HT1080 (cell line): ENCODE measurements at places on chromosomes 12 and 14. TPM values are rescaled to one million over a fixed set of nuclear protein-coding genes. Genes with fewer than 3 reads are reported as not detected.

The TTC6 gene
- total RNA-seq, result not detected in 2 replicates

DNA sequence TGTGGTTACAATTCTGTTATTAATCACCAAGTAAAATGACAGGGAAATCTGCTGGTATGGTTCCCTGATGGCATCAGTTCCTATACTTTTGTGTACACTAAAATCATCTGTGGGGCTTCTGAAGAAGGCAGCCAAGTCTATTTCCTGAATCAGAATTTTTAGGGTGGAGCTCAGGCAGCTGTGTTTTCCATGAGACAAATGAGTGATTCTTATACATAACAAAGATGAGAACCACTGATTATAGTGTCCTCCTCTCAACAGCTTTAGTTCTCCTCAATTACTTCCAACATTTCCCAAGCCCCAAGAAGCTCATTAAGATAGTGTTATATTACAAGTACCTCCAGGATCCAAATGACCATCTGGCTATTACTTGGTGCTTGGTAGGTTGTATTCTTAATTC, 64.5 kb upstream of the USP44 start:
- DNase-seq, result no peak

- DNase-seq, result no peak
These were observed 90.2 kb upstream of the FERMT2 start for GRCh38 chr14:53041067-53041466.

- no peak for DNase-seq
These were observed 14.4 kb upstream of the SDR39U1 start for GRCh38 chr14:24456980-24457379.

DNA sequence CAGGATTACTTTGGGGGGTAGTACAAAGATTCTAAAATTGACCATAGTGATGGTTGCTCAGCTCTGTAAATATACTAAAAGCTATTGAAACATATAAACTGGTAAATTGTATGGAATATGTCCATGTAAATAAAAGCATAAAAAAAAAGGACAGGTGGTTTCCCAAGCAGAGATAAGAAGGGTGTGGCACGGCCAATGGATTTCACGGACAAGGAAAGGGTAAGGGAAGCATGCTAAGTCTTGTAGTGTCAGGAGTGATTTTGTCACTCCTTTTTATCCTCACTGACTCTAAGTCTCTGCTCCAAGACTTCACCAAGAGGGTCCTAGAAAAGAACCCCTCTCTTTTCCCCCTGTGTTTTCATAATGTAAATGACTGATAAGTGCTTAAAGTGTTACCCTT, 229.2 kb downstream of the SPTSSA start:
- DNase-seq, result no peak

The TAS2R46 gene
- not detected in 2 replicates for total RNA-seq

The A2ML1 gene
- total RNA-seq, result 0.02 TPM in 1 of 2 replicates, not detected in the other

- DNase-seq, result no peak
These were observed 186.4 kb upstream of the PRKD1 start for GRCh38 chr14:30114051-30114450.

DNA sequence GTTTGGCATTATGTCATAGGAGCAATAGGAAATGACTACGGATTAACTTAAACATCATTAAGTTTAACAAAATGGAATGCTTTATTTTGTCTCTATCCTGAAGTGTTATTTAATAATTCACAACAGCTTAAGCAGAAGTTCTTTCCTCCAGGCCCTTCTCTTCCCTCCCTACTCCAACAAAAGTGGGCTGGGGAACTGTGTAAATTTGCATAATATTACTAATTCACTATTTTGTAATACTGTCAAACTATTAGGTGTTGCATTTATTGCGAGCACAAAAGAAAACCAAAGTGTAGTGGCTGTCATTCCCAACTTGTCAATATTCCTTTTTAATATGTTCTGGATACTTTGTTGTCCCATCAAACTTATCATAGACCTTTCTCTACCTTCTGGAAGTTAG, 69.8 kb downstream of the ATG14 start:
- no peak for DNase-seq

- DNase-seq, result no peak
These were observed 48.4 kb downstream of the BICD1 start for GRCh38 chr12:32155041-32155440.

The SLC7A7 gene
- 1.1 and 2.0 TPM in 2 replicates for total RNA-seq

GRCh38 chr12:84842406-84843013, 70.1 kb downstream of the SLC6A15 start:
- DNase-seq, result peak; percentile 27

- DNase-seq, result no peak
These were observed 26.9 kb downstream of the PRKD1 start for GRCh38 chr14:29900609-29901350.

DNA sequence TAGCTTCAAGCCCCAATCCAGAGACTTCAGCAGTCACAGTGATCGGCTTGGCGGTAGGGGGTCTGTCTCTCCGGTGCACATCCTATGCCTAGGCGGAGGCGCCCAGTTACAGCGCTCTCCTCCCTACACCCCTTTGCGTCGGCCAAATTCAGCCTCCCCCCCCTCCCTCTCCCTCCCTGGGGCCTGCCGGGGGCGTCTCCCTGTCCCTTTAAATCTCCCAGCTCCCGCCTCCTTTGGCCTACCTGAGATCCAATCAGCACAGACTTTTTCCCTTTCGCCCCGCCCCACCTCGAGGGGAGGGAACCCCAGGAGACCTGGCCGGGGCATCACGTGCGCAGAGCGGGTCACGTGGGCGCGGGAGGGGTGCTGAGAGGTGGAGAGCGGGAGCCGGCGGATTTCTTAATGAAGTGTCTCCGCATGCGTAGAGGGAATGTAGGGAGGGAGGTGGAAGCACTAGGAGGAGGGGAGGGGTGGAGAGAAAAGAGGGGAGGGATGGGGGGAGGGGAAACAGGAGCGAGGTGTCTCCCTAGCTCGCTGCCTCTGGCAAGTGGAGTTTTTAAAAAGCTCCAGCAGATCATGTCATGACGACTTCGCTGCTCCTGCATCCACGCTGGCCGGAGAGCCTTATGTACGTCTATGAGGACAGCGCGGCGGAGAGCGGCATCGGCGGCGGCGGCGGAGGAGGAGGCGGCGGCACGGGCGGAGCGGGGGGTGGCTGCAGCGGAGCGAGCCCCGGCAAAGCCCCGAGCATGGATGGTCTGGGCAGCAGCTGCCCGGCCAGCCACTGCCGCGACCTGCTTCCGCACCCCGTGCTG, at the start of gene HOXC13:
HOXC13 (plus strand) TSS at position 506 of the 815 bp plus-strand sequence; CDS start at position 582, 76 bp downstream.
- peak; percentile 99 for DNase-seq

DNA sequence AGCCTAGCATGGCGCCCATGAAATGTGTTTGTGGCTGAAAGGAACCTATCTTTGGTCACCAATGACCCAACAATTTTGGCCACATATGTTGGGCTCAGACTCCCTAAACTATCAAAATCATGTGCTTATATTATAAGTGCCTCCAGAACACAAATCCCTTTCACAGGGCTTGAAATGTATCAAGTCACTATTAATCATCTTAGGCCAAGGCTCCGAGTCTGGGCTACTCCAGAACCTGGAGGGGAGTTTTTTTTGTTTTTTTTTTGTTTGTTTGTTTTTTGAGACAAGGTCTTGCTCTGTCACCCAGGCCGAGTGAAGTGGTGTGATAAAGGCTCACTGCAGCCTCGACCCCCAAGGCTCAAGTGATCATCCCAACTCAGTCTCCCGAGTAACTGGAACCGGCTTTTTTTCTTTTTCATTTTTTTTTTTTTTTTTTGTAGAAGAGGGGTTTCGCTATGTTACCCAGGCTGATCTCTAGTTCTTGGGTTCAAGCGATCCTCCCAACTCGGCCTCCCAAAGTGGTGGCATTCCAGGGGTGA, 989 bp upstream of the DRAM1 start:
- peak; percentile 17 for DNase-seq

DNA sequence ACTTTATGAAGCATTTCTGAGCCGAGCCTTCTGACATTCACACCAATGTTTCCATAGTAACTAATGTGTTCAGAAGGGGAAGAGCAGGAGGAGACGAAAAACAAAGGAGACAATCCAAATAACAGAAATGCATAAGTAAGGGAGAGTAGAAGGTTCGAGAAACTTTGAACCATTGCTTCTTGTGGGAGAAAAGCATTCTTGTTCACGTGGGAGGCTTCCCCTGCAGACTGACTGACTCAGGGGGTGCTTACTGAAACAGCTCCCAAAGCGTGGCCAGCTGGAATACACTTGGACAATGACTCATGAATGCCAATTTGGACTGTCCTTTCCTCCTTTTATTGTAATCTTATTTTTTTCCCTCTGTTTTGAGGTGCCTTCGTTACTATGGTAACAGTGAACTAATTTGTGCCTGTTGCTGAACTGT, 73.9 kb downstream of the NEDD1 start:
- peak; percentile 80 for DNase-seq

GRCh38 chr12:42902001-42902400, 312.5 kb upstream of the PRICKLE1 start:
- DNase-seq, result no peak

DNA sequence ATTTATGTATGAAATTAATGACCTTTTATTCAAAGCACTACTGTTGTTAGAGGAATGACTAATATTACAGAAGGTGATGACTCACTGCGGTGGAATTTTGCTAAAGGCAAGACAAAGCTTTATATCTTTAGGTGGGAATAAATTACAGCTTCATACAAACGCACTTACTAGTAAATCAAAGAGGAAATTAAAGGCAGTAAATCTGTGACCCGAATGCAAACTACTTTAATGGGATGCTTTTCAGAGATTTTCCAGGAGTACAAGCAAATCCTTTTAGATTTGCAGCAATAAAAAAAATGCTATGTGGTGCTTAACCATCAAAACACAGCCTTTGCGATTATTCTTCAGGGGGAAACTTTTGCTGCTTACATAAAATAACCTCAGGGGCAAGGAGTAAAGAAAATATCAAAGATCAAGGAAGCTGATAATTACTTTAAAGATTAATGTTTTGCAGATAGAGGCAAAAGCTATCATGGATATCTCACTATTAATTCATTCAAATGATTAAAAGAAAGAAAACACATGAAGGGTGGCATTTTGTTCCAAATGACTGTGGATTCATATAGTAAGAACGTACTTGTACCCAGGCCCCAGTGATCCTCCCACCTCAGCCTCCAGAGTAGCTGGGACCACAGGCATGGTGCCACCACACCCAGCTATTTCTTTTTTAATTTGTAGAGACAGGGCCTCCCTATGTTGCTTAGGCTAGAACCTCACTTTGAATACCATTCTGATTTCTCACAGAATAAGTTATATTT, 98.9 kb downstream of the DENND5B start:
- DNase-seq, result peak; percentile 91

GRCh38 chr14:58281969-58282368, 16.4 kb upstream of the ARID4A start:
- DNase-seq, result no peak
